ENCODE measurements at places on chromosomes 2 and 18.

GRCh38 chr2:102245266-102246151, 58.7 kb downstream of the IL1RL2 start:
- DNase-seq: no peak

DNA sequence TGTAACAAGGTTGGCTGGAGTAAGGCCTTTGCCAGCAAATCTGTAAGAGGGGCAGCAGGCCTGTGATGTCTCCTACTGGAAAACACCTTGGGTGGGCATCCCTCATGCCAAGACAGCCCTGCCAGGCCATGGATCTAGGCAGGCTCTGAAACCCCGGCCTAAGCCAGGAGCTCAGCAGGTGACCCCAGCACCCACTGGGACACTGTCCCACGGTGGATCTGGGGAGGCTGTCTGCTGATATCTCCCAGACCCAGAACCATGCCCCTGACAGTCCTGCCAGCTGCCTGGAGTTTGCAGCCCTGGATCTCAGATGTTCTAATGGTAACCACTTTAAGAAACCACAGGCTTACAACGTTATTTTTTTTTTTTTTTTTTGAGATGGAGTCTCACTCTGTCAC, 117.7 kb downstream of the ZNF516 start:
- no peak for DNase-seq

GRCh38 chr2:42289222-42289621, 71.8 kb downstream of the COX7A2L start:
- no peak for DNase-seq

- no peak for DNase-seq
Measured at GRCh38 chr2:156695595-156695994, 259.4 kb downstream of the GPD2 start.

- no peak for DNase-seq
Measured at GRCh38 chr2:75375646-75376582, 176.6 kb upstream of the TACR1 start.

DNA sequence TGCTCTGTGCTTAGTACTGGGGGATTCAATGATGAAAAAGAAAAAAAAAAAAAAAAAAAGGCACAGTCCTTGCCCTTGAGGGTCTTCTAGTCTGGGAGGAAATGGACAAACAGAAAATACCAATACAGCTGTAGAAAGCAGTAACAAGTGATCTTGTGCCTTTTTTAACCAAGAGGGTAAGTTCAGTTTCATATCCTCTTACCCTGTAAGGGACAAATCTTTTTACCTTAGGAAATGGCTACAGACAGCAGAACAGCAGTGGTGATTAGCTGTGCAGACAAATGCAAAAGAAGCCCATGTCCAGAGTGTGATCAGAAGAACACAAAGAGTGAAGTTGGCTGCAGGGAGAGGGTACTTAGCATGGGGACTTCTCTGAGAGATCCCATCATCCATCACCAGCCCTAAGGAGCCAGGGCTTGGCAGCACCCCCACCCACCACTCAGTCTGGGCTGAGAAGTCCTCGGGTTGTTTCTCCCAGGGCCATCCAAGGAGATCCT, 102.9 kb downstream of the ALPK2 start:
- no peak for DNase-seq

DNA sequence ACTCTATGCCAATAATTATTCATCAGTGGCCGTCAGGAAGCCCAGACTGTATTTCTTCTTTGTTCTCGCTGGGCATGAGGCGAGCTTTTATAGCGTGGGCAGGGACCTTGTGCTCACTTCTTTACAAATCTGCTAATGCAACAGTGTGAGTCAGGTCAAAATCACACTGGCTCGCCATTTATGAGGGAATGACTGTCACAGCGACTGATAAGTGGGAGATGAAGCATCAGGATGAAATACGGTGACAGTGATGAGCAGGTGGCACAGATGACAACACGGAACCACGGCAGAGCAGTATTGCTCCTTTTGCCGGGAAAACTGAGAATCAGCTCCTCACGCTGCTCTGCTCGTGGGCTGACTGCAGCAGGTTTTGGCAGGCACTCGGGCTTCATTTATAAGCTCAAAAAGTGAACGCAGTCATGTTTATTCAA, 20.5 kb downstream of the TYMS start:
- DNase-seq: no peak

DNA sequence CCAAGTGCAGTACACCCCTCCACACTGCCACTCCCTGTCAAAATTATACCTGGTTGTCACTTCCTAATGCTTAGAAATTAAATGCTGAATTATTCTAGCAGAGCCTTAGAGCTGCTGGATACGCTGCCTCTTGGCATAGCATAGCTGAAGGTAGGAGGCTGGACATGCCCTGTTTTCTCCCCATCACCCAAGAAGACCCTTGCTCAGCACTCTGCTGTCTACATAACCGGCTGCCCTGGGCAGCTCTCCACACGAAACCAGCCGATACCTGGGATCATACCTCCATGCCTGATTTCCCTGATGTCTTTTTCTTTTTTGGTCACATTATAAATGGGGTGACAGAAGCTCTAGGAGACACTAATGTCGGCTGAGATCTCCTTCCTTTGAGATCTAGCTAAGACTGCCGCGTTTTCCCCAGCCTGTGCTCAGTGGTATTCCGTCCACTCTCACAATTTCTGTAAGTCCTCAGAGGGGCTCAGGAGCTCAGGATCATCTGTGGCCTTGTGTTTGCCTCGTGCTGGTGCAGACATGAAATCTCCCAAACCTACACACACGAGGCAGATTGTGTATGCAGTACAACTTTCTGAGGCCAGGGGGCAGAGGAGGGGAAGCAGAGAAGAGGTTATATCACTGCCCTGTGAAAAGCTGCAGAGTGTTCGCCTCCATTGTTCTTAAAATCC, 13.5 kb upstream of the ZAP70 start:
- no peak for DNase-seq

GRCh38 chr2:32887125-32887524, 59.6 kb upstream of the LTBP1 start:
- DNase-seq: no peak

DNA sequence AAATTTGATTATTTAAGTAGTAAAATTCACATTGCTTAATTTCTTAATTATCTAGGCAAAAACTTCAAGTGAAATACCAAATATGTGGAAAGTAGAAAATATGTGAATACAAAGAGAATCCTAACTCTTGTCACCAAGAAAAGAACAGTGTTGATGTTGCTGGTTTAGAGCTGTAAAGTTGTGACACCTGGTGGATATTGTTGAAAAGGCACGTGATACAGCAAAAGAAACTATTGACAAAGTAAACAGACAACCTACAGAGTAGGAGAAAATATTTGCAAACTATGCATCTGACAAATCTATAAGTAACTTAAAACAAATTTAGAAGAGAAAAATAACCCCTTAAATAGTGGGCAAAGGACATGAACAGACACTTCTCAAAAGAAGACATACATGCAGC, 25.6 kb upstream of the ZC3H15 start:
- no peak for DNase-seq

DNA sequence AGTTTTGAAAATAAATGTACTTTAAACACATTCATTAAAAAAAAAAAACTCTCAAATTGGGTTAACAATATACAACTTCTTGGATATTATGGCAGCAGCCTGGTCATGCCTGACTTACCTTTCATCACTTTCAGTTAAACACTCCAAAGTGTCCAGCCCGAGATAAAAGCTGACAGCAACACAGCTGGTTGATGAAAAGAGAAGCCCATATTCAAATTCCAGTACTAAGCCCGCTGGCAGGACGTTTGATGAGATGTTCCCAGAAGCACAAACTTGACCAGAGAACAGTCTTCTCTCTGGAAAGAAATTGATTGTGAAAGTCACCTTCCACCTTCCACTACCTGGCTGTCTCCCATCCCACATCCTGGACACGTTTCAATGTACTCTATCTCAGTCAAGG, 586.3 kb downstream of the TDRD15 start:
- DNase-seq: no peak

GRCh38 chr2:176702131-176702530, 432.9 kb downstream of the MTX2 start:
- no peak for DNase-seq

DNA sequence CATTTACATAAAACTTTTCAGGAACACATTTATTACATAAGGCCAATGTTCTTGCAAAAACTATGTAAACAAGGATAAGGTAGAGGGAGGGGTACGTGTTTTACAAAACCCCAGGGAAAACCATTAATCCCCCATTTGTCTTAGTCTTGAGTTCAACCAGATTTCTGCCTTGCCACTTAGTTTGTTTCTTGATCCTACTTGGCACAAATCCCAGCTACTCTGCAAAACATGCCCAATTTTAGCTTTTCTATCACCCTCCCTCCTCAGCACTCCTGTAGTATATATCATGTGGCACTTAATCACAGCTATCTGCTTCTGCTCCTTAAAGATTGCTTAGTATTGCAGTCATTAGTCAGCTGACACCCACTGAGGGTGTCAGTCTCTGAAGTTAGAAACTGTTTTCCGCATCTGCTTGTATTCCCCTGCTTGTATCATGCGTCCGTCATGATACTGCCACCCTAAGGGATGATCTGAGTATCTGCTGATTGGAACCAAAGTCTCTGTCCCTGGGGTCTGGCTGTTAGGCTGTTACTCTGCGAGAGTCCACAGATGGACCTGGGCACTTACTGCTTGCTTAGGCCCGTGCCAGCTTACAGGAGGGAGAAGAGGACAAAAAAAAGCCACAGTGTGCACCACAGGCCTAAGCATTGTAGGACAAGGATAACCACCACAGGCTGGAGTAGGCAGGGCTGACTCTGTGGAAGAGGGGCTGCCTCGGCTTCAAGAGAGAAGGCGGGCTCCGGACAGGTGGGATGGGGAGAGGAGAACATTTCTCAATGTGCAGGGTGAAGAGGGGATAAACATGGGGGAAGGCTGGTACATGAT, 82.2 kb downstream of the EPAS1 start:
- DNase-seq: no peak

- no peak for DNase-seq
Measured at GRCh38 chr2:133044556-133044955, 374.6 kb upstream of the LYPD1 start.

- DNase-seq: no peak
Measured at GRCh38 chr18:58997811-58998337, 133.2 kb downstream of the ZNF532 start.

GRCh38 chr2:148992448-148992847, 46.1 kb upstream of the LYPD6B start:
- no peak for DNase-seq

- no peak for DNase-seq
Measured at GRCh38 chr2:10900216-10901109, 11.3 kb upstream of the KCNF1 start.

GRCh38 chr18:11259469-11260150, 110.2 kb upstream of the PIEZO2 start:
- DNase-seq: no peak

- no peak for DNase-seq
Measured at GRCh38 chr2:55213822-55214221, 18.3 kb downstream of the CLHC1 start.

DNA sequence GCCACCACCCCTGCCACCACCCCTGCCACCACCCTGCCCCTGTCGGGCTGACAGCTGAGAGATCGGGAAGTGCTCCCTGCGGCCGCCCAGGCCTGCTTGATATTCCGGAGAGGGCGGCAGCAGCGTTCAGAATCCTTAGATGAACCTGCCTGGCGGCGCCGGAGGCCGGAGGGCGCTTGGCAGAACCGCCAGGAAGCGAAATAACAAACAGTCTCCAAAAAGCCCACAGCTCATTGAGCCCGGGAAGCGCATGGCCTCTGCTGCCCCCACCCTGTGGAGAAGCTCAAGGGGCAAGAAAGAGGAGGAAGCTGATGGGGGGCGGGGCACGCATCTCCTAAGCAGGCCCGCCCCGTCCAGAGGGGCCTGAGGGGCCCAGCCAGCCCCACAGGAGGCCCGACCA, 92.2 kb upstream of the MBOAT2 start:
- DNase-seq: no peak

DNA sequence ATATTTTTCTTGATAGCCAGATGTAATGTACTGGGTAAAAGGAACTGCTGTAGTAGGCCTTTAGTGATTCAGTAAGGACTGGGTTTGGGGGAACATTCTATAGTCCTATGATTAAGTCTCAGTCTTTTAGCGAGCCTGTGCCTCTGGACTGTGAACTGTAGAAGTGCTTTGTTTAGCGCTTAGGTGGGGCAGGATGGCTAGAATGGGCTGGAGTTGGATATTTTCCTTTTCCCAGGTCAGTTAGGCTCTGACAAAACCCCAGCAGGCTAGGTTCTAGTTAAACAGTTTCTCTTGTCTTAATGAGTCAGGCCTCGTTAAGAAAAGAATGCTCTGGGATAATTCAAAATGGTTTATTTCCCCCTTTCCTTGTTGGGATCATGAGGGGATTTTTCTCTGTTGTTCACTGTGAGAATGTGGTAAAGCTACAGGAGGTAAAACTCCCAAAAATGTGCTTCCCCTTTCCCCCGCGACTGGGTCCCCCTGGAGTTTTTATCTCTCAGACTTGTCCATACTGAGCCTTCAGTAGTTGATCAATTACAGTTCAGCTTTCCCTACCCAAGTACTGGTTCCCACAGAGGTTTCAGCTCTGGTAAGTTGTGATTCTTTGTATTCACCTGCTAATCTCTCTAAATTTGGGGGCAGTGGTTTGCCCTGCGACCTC, 31.5 kb downstream of the EHBP1 start:
- DNase-seq: no peak

GRCh38 chr2:196808083-196808665, 981 bp downstream of the C2orf66 start:
- no peak for DNase-seq

DNA sequence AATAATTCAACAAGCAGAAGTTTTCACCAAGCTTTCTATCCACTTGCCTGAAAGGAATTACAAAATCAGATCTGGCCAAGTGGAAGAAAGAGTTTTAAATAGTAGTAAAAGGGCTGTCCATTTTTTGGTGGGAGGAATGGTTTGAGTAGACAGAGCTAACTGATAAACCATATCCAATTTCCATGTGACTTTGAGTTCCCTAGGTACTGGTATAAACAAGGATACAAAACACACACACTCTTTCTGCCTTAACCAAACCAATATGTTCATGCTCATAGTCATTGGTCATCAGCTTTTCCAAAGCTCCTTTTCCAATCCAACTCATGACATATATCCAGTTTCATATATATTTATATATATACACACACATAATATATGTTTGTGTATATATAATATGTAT, 49.5 kb upstream of the REL start:
- no peak for DNase-seq

- no peak for DNase-seq
Measured at GRCh38 chr2:25881764-25882163, 3.5 kb upstream of the ASXL2 start.

GRCh38 chr18:31268985-31269406, 49.0 kb upstream of the DSG1 start:
- DNase-seq: no peak

GRCh38 chr2:233799716-233800115, 21.6 kb downstream of the MROH2A start:
- DNase-seq: no peak

- DNase-seq: no peak
Measured at GRCh38 chr2:151261977-151262291, 271 bp upstream of the RBM43 start.

DNA sequence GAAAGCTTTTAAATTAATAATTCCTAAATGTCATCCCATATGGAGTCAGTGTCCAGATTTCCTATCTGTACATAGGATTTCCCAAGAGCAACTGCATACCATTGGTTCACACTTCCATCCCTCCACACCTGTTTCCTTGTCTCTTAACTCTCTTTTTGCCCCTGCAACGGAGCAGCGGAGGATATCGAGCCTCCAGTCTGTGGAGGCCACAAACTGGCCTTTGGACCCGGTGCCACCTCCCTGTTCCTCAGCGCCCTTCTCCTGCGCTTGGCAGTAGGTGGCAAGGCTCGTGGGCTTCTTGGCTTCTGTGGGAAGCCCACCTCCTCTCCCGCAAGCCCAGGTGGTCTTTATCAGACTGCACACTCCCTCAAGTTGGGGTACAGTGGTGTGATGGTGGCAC, 23.8 kb upstream of the STK25 start:
- no peak for DNase-seq

GRCh38 chr2:182646763-182647498, 69.1 kb upstream of the DNAJC10 start:
- no peak for DNase-seq
